ENCODE measurements at places on chromosomes 7 and 10.

- DNase-seq: no peak
These were observed 5.1 kb upstream of the LRRC4 start for GRCh38 chr7:128036226-128036940.

- no peak for DNase-seq
These were observed 77.5 kb upstream of the PHYHIPL start for GRCh38 chr10:59098831-59099452.

DNA sequence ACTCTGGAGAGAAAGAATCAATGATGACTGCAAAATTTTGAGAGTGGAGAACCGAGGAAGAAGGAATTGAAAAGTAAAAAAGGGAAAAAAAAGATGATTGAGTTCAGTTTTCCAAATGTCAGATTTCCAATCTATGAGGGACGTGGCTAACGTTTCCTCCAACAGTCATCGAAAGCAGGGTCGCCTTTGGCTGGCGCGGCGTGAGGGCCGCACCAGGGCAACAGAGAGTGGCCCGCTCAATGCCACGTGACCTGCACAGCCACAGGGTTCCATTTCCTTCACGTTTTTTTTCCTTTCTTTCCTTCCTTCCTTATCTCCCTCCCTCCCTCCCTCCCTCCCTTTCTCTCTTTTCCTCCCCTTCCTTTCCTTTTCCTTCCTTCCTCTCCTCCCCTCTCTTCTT, 101.9 kb downstream of the WDR37 start:
- DNase-seq: no peak

DNA sequence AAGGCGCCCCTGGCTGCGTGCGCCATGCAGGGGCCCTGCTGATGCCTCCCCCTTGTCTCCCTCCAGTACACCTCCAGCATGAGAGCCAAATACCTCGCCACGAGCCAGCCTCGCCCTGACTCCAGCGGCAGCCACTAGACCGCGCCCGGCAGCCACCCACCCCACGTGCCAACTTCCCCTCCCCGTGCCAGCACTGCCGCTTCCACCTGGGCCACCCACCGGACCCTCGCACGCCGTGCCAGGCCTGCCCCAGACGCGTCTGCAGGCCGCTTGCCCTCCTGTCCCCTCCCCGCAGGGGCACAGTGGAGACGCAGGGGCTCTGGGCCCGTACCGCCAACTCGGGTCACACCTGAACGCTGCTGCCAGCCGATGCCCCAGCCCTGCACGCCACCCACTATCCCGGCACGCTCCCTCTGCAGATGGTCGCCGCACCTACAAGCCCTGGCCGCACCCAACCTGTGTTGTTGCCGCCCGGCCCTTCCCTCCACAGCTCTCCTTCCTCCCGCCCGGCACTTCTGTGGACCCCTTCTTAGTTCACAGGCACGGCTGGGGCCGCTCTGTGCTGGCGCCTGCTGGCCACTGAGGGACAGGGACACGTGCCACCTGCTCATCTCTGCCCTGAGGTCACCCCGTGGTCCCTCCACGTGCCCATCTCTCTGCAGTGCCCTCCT, 26.3 kb upstream of the AMZ1 start:
- no peak for DNase-seq

DNA sequence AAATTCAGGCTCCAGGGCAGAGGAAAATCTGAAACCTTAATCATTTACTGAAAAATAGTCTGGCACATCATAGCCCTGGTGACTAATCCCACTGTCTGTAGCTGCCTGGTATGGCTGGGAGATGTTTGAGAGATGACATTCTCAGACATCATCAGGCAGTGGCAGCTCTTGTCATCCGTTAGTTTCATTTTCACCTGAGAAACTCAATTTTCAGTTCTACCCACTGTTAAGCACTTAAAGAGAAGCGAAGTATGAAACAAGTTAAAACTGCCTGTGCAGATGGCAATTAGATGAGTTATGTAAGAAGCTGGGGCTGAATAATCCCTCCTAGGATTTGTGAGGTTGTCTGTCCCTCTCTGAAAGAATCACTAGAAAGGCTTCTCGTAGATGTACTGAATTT, 150.2 kb downstream of the NSUN6 start:
- DNase-seq: no peak

DNA sequence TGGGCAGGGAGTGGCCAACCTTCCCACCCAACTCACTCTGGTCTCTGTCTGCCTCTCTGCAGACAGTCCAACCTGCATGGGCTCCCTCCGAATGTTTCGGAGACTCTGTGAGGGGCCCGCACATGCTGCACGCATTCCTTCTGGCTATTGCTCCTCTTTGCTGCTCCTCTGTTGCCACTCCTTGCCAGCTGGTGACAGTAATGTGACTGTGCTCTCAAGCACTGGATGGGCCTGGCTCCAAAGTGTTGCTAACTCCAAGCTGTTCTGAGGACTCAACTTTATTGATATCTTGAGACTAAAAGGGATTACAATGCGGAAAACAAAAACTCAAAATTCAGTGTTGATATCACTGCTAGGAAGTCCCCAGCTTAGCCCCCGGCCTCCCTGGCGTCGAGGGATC, 105.4 kb upstream of the KIF5B start:
- no peak for DNase-seq

- peak; percentile 16 for DNase-seq
These were observed 33.4 kb upstream of the PPP3CB start for GRCh38 chr10:73529089-73529832.

DNA sequence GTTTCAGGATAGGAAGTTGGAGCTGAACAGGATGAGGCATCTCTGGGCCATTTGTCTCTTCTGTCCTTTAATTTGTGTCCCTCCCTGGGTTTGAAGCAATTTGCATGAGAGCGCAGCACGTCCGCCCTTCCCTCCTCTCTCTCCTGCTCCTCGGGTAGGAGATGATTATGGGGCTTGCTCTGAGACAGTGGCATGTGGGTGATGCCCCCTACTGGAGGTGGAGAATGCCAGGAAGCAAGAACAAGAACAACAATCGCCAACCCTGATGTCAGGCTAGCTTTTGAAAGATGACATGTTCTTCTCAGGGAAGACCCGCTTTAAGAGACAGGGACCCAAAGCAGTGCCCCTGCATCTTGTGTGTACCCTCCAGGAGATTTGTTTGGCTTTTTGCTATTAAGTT, 63.9 kb upstream of the LOXL4 start:
- no peak for DNase-seq

GRCh38 chr10:81696609-81697388, 178.2 kb upstream of the NRG3 start:
- DNase-seq: peak; percentile 12

DNA sequence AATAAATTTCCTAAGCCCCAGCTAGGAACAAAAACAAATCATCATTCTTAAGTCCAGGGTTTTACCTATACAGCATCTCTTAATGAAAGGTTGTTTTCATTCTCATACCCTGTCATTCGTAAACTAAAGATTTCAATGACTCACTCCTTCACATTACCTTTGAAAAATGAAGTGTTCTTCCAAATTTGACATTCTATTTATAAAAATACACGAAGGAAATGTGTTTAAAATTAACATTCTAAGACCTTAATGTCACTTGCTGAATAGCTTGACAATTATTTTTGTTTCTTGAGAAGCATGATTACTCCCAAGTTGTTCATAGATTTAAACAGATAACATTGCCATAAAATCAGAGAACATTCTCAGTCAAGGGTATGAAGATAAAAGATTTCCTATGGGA, 1188.3 kb upstream of the SORCS1 start:
- DNase-seq: no peak

DNA sequence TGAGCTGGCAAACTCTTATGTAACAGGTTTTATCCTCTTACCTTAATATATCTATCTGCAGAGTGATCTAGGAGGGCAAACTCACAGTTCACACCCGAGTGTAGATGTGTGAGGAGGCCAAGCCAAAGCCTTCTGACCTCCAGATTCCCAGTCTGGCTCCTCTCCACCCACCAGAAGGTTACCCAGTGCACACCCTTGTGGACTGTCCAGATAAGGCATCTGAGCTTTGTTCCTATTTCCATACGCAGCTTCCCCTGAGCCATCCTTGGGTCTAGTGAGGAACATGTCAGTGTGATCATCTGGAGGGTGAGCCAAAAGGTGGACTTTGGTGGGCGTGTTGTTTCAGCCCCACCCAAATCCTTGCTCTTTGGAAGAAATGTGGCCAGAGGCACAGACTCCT, 203.0 kb upstream of the MEOX2 start:
- no peak for DNase-seq

- DNase-seq: no peak
These were observed 91.9 kb upstream of the MYO3A start for GRCh38 chr10:25842146-25842545.

GRCh38 chr7:12030116-12030515, 181.0 kb upstream of the TMEM106B start:
- no peak for DNase-seq
